ENCODE measurements at places on chromosomes 5 and 9. TPM values are rescaled to one million over a fixed set of nuclear protein-coding genes. Genes with fewer than 3 reads are reported as not detected.

GRCh38 chr5:52392321-52392720 lies 395.4 kb upstream of the ITGA1 start:
- H3K4me3 ChIP-seq = no peak overlapping the region
- no peak overlapping the region for H3K27ac ChIP-seq
- no peaks in the 10 kb centered on the region for H3K4me1 ChIP-seq
- H3K27me3 ChIP-seq = no peaks in the 10 kb centered on the region
- no peaks in the 10 kb centered on the region for H3K36me3 ChIP-seq

DDX4 gene
- total RNA-seq = not detected

DNA sequence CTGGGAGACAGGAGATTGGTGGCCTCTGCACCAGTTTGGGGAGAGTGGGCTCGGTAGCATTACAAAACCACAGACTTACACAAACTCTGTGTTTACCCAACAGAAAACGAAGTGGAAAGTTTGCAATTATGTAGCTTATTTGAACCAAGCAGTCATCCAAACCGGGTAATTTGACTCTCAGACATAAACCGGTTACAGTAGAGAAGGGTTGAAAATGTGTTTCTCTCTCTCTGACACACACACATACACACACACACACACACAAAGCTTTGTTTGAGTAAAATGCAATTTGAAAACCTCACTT lies 97.1 kb upstream of the ZNF608 start:
- H3K36me3 ChIP-seq = no peaks in the 10 kb centered on the region
- H3K27ac ChIP-seq = no peak overlapping the region
- H3K4me1 ChIP-seq = no peaks in the 10 kb centered on the region
- no peak overlapping the region for H3K4me3 ChIP-seq

DNA sequence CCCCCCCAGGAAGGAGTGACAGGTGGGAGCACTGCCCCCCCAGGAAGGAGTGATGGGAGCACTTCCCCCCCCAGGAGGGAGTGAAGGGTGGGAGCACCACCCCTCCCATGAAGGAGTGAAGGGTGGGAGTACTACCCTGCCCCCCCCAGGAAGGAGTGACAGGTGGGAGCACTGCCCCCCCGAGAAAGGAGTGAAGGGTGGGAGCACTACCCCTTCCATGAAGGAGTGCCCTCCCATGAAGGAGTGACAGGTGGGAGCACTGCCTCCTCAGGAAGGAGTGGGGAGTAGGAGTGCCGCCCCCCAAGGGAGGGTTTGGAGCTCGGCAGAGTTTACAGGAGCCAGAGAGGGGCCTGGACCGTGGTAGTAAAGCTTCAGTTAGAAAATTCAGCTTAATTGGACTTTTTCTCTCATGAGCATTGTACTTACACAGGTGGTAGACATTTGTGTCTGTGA lies 100.7 kb downstream of the CACNA1B start:
- peaks cover 6% of the 10 kb centered on the region for H3K4me1 ChIP-seq
- H3K27me3 ChIP-seq = no peaks in the 10 kb centered on the region
- no peaks in the 10 kb centered on the region for H3K36me3 ChIP-seq
- no peak overlapping the region for H3K27ac ChIP-seq
- no peak for DNase-seq

GRCh38 chr5:15425766-15426165 lies 74.2 kb upstream of the FBXL7 start:
- H3K27me3 ChIP-seq = no peaks in the 10 kb centered on the region
- DNase-seq = no peak
- no peaks in the 10 kb centered on the region for H3K36me3 ChIP-seq
- H3K27ac ChIP-seq = no peak overlapping the region

ACSL6 gene
- 0.35 TPM for total RNA-seq

GRCh38 chr5:114477816-114478334 lies 116.0 kb downstream of the KCNN2 start:
- no peak overlapping the region for H3K27ac ChIP-seq
- H3K36me3 ChIP-seq = no peaks in the 10 kb centered on the region
- no peak for DNase-seq
- no peaks in the 10 kb centered on the region for H3K27me3 ChIP-seq
- no peaks in the 10 kb centered on the region for H3K4me1 ChIP-seq

DNA sequence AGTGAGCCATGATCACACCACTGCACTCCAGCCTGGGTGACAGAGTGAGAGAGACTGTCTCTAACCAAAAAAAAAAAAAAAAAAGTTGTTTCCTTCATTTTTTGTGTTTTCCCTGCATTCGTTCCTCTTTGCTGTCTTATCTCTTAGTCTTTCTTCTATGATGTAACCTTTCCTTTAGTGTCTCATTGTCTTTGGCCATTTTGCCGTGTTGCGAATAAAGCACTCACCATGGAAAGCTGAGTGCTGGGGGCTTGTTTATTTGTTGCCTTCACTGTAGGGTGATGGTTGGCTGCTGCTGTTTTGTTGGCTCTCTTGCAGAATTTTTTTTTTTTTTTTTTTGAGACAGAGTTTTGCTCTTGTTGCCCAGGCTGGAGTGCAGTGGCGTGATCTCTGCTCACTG lies 7.7 kb downstream of the EHMT1 start:
- H3K4me1 ChIP-seq = peaks cover 5% of the 10 kb centered on the region
- no peak for DNase-seq
- no peaks in the 10 kb centered on the region for H3K36me3 ChIP-seq

GRCh38 chr9:111917980-111918379 lies 21.4 kb downstream of the UGCG start:
- no peak overlapping the region for H3K27ac ChIP-seq
- no peak overlapping the region for H3K4me3 ChIP-seq
- no peak for DNase-seq
- no peaks in the 10 kb centered on the region for H3K4me1 ChIP-seq

DNA sequence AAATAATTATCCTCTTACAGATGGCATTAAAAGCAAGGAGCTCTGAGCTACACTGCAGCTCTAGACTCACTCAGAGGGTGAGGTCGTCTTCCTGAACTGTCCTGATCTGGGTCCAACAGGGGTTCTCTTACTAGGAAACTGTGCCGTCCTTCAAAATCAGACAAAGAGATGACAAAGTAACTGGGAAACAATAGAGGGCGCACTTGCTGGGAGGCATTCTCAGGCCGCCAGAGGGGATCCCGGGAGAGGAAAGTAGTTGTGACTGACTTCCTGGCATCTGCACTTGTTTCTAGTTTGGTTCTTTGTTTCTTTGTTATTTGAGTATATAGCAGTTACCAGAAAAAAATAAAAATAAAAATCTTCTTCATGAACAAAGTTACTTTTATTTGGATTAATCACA lies 142.9 kb upstream of the MSX2 start:
- H3K36me3 ChIP-seq = no peaks in the 10 kb centered on the region
- no peaks in the 10 kb centered on the region for H3K4me1 ChIP-seq
- no peaks in the 10 kb centered on the region for H3K27me3 ChIP-seq
- H3K4me3 ChIP-seq = no peak overlapping the region

IFNA2 gene
- not detected for total RNA-seq

GRCh38 chr5:158907856-158908255 lies 191.9 kb downstream of the EBF1 start:
- H3K4me1 ChIP-seq = peaks cover 21% of the 10 kb centered on the region
- H3K27ac ChIP-seq = no peak overlapping the region
- no peak for DNase-seq
- H3K36me3 ChIP-seq = no peaks in the 10 kb centered on the region
- H3K27me3 ChIP-seq = no peaks in the 10 kb centered on the region

GRCh38 chr9:71076096-71076495 lies 45.3 kb downstream of the TRPM3 start:
- no peaks in the 10 kb centered on the region for H3K36me3 ChIP-seq
- no peak overlapping the region for H3K4me3 ChIP-seq
- H3K4me1 ChIP-seq = no peaks in the 10 kb centered on the region
- DNase-seq = no peak
- no peak overlapping the region for H3K27ac ChIP-seq

GRCh38 chr5:72842816-72843215 lies 26.4 kb downstream of the TNPO1 start:
- peaks cover 30% of the 10 kb centered on the region for H3K4me1 ChIP-seq
- no peaks in the 10 kb centered on the region for H3K36me3 ChIP-seq
- no peak overlapping the region for H3K4me3 ChIP-seq
- no peaks in the 10 kb centered on the region for H3K27me3 ChIP-seq

GRCh38 chr5:1172670-1173404 lies 28.6 kb upstream of the SLC6A19 start:
- H3K4me1 ChIP-seq = peaks cover 10% of the 10 kb centered on the region
- H3K27ac ChIP-seq = no peak overlapping the region
- H3K36me3 ChIP-seq = no peaks in the 10 kb centered on the region
- no peaks in the 10 kb centered on the region for H3K27me3 ChIP-seq
- DNase-seq = no peak

GRCh38 chr5:179955630-179956029 lies 47.9 kb upstream of the TBC1D9B start:
- H3K4me3 ChIP-seq = no peak overlapping the region
- H3K36me3 ChIP-seq = no peaks in the 10 kb centered on the region
- no peak overlapping the region for H3K27ac ChIP-seq
- no peak for DNase-seq
- no peaks in the 10 kb centered on the region for H3K27me3 ChIP-seq
- H3K4me1 ChIP-seq = no peaks in the 10 kb centered on the region

DNA sequence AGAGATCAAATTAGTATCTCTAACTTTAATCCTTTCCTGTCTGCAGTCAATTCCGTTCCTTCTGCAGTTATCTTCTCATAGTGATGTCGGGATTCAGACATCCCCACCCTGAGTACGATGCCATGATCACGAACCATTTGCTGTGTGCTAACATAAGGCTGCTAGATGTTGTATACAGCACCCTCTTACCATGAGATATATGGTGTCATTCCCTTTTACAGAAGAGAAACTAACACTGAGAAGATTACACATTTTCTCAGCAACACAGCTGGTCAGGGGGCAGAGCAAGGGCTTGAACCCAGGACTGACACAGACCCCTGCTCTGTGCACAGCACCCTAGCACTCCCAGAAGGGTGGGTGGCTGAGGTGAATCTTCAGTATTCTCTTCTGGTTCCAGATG lies 46.9 kb upstream of the HSD17B4 start:
- no peak overlapping the region for H3K4me3 ChIP-seq
- DNase-seq = no peak
- peaks cover 3% of the 10 kb centered on the region for H3K4me1 ChIP-seq
- H3K27me3 ChIP-seq = no peaks in the 10 kb centered on the region
- no peak overlapping the region for H3K27ac ChIP-seq
- H3K36me3 ChIP-seq = no peaks in the 10 kb centered on the region

SPINK7 gene
- total RNA-seq = not detected

PTGES gene
- 21.0 TPM for total RNA-seq

DNA sequence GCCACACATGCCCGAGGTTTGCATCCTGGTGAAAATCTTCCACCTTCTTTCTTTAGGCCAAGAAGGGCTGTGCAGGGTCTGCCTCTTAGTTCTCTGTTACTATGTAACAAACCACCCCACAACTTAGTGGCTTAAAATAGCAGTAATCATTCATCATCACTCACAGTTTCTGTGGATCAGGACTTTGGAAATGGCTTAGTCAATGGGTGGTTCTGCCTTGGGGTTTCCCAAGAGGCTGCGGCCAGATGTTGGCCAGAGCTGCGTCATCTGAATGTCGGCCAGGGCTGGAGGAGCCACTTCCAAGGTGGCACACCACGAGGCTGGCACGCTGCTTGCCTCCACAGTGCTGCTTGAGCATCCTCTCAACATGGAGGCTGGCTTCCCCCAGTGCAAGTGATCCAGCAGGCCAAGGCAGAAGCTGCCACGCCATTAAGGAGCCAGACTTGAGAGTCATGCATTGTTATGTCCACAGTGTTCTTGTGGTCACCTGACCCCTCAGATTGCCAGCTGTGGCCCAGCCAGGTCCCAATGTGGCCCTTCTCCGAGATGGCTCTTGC lies 135.2 kb downstream of the RXRA start:
- peaks cover 5% of the 10 kb centered on the region for H3K4me1 ChIP-seq
- H3K4me3 ChIP-seq = no peak overlapping the region
- DNase-seq = no peak
- H3K27ac ChIP-seq = no peak overlapping the region
- H3K36me3 ChIP-seq = no peaks in the 10 kb centered on the region

- no peak overlapping the region for H3K27ac ChIP-seq
- peaks cover 12% of the 10 kb centered on the region for H3K4me1 ChIP-seq
- peak; percentile 83 for DNase-seq
- H3K36me3 ChIP-seq = no peaks in the 10 kb centered on the region
- H3K4me3 ChIP-seq = no peak overlapping the region
- H3K27me3 ChIP-seq = no peaks in the 10 kb centered on the region
These were observed 456.5 kb upstream of the CDH9 start for GRCh38 chr5:27494887-27495286.

C5orf63 gene
- total RNA-seq = 2.9 TPM

GRCh38 chr5:179294131-179294780 lies 51.0 kb downstream of the ADAMTS2 start:
- no peak overlapping the region for H3K27ac ChIP-seq
- DNase-seq = no peak
- no peak overlapping the region for H3K4me3 ChIP-seq

- H3K4me3 ChIP-seq = no peak overlapping the region
- H3K27ac ChIP-seq = no peak overlapping the region
These were observed 459.6 kb upstream of the PAPPA start for GRCh38 chr9:115694014-115694413.
